ENCODE measurements at places on chromosomes 2 and 18.

DNA sequence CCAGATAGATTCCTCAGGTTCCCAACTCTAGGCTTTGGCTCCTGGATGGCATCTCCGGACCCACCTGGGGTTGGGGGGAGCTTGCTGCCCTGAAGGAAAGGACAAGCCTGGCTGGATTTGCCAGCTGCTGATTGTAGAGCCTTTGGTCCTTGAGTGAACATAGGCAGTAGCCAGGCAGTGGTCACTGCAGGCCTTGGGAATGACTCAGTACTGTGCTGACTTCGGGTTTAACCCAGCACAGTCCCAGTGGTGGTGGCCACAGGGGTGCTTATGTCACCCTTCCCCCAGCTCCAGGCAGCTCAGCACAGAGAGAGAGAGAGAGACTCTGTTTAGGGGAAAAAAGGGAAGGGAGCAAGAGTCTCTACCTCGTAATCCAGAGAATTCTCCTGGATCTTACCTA, 27.7 kb upstream of the ACTR2 start:
- no peak for DNase-seq

DNA sequence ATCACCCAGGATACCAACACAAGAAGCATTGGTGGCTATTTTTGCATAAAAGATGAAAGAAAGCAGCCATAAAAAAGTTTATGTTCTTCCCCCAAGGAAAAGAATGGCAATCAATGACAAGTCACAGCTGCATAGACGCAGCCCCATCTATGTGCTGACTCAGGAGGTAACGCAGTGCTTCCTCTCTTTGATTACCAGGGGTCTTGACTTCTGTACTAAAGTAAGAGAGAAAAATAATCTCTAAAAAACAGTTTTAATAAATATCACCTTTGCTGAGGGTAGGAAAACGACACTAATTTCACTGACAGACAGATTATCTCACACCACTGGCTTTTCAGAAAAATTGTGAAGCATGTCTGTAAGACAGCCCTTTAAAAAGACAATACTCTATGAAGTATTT, 33.9 kb upstream of the EVA1A start:
- no peak for DNase-seq

- no peak for DNase-seq
These were observed 82.3 kb downstream of the INPP5D start for GRCh38 chr2:233142355-233142897.

DNA sequence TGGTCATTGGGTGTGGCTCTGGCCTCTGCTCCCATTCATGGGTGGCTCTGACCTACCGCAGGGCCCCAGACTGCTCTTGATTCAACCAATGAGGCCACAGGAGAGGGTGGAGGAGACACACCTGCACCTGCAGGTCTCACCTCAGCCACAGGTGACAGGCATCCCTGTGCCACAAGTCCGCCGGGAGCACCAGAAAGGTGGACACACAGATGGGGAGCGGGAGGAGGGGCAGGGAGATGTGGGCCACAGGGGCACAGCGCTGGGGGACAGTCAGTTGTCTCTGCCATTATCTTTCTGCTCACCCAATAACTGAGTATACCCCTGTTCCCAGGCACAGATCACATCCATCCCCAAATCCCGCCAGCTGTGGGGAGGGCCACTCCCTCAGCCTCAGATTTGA, 189.1 kb upstream of the SALL3 start:
- no peak for DNase-seq

DNA sequence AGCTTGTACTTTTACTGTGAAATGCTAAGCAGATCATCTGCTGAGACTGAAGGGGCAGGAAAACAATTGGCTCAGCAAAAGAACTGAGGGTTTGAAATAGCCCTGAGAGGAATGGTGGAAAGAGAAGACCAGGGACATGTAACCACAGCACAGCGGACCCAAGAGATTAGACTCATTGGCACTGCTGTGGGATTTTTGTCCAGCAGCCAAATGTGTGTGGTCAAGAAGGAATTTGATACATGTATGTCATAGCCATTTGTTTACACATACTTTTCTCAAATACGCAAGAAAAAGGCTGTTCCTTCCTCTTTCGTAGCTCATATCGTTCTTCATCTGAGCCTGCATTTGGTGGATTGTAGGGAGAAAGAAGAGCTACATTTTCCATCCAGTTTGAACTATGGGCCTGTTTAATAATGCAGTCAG, 73.8 kb downstream of the TRABD2A start:
- DNase-seq = no peak

DNA sequence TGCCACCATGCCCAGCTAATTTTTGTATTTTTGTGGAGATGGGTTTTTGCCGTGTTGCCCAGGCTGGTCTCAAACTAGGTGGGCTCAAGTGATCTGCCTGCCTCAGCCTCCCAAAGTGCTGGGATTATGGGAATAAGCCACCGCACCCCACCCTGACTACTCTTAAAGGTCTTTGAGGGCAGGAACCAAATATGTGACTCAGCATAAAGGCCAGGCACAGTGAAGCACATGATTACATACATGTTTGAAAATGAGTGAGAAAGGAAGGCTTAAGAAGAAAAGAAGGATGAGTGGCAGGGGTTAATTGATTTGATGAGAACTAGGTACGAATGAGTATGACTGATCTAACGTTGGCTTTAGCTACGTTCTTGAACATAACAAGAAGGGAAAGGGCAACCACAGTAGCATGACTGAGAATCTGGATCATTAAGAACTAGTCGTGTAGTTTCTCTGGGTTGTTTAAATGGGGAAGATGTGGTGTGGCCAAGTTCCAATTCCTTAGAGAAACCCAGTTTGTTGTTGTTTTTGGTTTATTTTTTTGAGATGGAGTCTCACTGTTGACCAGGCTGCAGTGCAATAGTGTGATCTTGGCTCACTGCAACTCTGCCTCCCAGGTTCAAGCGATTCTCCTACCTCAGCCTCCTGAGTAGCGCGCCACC, 6.8 kb downstream of the RESP18 start:
- DNase-seq = no peak

DNA sequence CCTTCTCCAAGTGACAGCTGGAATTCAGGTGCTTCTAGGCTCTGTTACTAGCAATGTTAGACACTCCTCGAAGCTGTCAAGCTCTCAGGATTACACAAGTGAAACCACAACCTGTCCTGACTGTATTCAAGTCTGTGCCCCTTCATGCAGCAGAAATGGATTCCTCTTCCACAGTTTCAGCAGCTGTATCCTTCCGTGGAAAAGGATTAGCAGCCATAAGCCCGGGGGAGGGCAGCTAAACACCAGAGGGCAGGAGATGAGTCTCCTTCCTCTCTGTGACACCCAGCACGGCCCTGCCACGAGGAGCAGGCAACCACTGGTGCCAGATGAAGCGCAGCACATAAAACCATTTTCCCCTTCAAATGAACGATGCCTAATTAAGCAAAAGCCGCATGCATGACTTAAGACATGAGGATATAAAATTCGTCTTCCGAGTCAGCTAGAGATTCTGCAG, 1.2 kb downstream of the ST3GAL5 start:
- peak; percentile 9 for DNase-seq

DNA sequence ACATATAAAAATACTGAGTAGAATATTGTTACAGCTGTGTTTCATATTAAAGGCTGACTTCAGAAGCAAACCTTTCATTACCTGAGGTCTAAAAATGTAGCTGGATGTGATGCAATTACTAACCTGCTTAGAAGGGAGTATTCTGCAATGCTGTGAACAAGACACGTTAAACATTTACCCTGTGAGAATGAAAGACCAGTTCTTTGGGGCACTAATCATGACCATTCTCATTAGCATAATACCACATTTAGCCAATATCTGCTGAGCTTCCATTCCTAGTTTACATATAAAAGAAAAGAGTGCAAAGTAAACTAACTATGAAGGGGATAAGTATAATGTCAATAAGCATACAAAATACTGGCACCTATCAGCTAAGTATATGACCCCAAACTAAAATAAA, 784.0 kb upstream of the KLHL29 start:
- DNase-seq = no peak

GRCh38 chr2:10919771-10920621, 8.3 kb downstream of the KCNF1 start:
- no peak for DNase-seq

DNA sequence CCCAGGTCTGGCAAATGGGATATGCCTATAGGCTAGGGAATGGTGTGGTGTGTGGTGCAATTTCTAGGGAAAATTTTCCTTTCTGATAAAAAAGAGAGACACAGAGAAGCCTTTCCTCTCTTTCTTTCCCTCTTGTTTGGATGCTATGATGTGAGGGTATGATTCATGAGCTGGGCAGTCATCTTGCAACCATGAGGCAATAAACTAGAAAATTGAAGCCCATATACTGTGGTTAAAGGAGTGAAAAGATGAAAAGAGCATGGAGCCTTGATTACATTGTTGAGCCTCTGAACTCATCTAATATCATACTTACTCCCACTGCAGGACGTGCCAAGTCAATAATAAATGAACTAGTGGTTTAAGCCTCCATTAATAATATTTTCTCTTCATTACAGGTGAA, 215.6 kb downstream of the HAUS1 start:
- no peak for DNase-seq

DNA sequence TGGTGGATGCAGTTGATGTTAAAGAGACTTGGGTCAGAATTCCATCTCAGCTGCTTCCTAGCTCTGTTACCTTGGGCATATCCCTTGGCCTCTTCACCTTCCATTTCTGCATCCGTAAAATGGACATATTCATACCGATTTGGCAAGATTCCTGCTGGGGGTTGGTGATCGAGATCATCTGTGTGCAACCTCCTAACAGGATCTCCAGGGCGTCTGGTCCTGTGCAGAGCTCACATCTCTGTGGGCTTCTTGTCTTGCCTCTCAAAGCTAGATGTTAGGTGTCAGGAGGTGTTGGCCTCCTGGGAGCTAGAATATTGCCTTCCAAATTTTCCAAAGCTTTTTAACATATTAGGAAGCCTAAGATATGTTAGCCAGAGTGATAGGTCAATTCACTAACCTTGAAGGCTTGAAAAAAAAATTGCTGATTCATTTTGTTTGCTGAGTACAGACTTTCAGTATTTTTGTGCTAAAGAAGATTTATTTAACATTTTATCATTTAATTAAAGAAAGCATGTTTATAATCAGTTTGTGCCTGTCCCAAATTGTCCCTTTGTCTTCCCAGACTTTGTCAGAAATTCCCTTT, 69.7 kb upstream of the ZNF516 start:
- no peak for DNase-seq

- no peak for DNase-seq
These were observed 91.5 kb upstream of the CDH7 start for GRCh38 chr18:65659312-65659711.

DNA sequence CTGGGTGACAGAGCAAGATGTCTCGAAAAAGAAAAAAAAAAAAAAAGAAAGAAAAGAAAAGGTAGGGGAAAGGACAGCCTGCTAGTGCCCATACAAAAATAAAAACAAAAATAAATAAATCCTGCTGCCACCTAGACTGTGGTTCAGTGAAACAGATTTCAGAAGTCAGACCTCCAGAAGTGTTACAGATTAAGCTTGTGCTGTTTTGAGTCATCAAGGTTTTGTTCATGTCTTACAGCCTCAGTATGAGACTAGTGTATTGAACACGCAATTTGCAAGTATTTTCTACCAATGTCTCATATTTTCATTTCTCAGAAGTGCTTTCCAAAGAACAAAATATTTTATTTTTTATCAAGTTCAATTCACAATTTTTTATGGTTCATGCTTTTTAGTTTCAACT, 720.4 kb upstream of the GYPC start:
- DNase-seq = no peak

DNA sequence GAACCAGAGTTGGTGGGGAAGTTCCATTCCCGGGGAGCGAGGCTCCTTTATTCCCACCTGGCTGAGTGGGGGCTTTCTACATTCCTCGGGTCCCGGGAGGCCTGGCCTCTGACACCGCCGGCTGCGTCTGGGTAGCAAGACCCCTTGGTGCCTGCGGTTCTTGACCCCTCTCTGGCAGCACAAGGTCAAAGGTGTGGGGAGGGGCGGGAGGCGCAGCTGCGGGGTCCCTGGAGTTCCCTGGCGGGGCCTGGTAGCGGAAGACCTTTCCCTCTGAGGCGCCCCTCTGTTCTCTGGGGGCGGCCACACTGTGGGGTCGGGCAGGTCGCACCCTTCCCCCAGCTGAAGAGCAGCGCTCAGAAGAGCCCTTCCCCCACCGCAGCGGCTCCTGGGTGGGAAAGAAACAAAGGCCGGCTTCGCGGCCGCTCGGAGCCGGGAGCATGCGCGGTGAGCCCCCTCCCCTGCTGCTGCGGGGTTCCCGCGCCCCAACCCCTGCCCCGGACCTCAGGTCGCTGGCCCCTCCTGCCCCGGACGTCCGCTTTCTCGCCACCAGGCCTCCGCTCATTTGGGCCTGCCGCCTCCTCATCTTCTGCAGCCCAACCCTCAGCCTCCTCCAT, 146.3 kb downstream of the ANKRD44 start:
- no peak for DNase-seq

GRCh38 chr2:231601356-231602229, 8.9 kb downstream of the TEX44 start:
- peak; percentile 64 for DNase-seq

DNA sequence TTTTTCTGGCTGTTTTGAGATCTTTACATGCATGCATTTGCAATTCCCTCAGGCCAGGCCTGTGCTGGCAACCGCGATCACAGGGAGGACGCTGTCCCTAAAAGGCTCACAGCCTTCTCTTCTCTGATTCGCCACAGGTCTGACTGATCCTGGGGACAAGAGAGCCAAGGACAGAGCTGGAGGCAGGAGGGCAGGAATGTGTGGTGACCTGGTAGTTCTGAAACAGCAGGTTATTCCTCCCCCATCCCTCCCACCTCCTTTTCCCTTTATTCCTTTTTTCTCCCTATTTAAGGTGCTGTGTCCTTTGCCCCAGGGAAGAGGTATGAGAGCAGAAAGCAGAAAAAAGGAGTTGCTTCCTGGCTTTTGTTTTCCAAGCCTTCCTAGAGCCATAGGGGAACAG, 21.9 kb downstream of the TMEM177 start:
- DNase-seq = no peak

DNA sequence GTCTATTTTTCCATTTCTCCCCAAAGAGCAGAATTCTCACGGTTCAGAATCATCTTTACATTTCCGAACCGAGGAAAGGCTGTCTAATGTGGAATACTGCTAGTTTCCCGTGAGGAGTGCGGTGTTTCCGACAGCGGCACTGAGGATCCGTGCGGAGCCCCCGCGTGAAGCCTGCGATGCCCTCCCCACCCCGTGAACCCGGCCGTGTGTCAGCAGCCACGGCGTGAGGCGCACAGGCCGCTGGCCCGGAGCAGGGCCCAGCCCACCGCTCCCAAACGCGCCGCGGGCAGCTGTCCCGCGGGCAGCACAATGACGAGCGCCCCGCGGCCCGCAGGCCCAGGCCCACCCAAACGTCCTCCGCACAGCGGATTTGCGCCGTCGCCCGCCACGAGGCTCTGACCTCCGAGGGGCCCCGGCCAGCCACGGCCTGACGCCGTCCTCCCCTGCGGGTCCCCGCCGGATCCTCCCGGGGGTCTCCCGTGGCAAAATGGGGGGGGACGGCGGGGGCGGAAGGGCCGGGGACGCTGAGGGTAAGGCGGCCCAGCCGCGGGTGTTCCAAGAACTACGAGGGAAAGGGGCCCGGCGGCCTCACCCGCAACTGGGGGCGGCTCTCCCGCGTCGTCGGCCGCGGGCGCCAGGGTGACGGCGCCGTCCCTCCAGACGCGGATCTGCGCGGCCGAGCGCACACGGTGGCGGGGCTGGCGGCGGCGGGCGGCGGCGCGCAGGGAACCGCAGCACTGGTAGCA, 796 bp downstream of the SPIRE1 start:
- DNase-seq = no peak
